Stromal cell of bone marrow (primary cell): ENCODE measurements at places on chromosomes 12 and 14.

GRCh38 chr12:48601013-48601756 lies 31.3 kb upstream of the LALBA start:
- no peak for DNase-seq

- DNase-seq: peak; percentile 91
Measured at GRCh38 chr14:59333668-59334067, 131.5 kb downstream of the GPR135 start.

DNA sequence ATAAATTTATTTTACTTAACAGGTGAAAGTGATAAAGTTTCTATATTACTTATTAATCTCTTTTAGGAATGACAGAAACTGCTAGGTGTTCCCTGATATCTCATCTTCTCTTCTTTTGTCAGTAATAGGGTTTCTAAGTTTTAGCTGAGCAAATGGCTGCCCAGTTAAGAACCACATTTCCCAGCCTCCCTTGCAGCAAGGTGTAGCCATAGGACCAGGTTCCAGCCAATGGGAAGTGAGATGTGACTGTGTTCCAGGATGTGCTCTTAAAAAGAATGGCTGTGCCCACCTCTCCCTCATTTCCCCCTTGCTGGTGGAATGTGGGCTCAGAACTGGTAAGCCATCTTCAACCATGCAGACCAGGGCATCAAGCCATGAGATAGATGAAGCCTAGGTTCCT lies 165.6 kb downstream of the HELB start:
- no peak for DNase-seq

DNA sequence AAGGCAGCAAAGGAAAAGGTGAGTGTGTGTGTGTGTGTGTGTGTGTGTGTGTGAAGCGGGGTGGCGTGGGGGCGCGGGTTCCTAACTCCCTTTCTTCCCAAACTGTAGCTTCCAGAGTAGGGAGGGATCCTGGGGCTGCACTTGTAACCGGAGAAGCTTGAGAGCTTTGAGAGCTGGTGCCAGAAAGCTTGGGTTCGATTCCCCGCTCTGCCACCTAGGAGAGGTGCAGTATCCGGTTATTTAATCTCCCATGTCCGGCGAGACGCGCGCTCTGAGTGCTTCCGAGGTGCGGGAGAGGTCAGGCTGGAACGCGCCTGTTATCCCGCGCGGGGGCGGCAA lies 7.2 kb upstream of the RACGAP1 start:
- no peak for DNase-seq

DNA sequence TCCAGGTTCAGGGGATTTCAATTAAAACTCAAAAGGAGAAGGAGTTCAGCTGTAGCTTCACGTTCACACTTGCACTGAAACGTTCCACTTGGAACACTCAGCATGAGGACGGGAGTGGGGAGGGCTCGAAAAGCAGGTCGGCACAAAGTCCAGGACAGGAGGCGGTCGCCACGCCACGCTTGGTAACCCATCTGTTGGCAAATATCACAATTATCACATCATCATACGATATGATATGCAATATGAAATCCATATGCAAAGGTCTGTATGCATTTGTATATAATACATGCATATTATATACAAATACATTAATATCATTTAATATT lies 17.2 kb downstream of the ADGRD1 start:
- DNase-seq: no peak

DNA sequence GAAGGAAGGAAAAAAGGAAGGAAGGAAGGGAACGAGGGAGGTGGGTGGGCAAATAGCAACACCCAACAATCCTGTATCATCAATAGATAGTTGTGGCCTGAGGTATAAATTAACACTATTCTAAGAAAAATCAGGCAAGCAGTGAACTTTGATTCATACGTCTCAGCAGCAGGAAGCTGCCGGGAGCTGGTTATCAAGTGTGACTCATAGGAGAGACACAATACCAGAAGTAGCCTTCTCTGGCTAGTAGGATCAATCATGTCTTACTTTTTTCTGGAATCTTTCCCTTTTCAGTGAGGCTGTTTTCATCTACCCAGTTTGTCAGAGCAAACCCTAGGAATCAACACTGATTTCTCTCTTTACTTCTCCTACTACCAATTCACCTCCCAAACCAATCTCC lies 780.5 kb downstream of the NRXN3 start:
- peak; percentile 23 for DNase-seq

DNA sequence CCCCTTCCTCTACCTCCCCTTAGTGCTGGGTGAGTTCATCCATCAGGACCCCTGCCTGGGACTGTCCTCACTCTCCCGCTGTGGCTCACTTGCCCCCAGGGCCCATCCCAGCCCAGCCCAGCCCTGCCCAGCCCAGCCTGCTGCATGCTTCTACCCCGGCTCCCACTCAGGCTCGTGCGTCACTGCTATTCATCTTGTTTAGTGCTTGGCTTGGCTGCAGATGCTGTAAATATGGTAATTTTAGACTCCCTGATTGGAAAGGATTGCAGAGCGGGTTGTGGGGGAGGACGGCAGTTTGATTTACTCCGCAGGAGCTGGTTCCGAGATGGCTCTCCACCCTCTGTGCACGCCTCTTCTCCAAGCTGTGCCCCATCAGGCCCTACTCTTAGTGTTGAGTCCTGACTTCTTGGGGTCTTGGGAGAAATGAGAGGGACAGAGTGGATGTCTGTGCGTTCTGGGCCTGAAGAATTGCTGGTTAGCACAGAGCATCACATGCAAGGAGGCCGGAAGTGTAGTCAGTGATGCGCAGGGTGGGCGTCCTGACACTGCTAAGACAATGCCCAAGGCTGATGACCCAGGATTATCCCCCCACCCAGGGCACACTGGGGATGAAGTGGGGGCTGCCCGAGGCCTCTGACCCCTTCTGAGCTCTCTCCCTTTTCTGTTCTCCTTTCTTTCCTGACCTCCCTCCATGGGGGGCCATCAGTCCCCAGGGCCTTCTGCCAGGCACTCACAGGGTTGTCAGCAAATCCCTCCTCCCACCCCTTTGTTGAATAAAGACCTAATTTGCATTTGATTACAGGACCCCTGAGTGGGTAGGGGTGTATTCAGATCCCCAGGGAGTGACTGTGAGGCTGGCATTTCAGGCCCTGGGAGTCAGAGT lies 244.4 kb downstream of the ZFP36L1 start:
- peak; percentile 98 for DNase-seq

GRCh38 chr12:59316938-59317337 lies 278.9 kb upstream of the SLC16A7 start:
- DNase-seq: no peak

- DNase-seq: no peak
Measured at GRCh38 chr14:90416720-90417119, 19.9 kb downstream of the CALM1 start.

GRCh38 chr12:47636908-47637780 lies 68.7 kb downstream of the RPAP3 start:
- no peak for DNase-seq

GRCh38 chr12:63093084-63093483 lies 57.9 kb downstream of the AVPR1A start:
- DNase-seq: no peak

DNA sequence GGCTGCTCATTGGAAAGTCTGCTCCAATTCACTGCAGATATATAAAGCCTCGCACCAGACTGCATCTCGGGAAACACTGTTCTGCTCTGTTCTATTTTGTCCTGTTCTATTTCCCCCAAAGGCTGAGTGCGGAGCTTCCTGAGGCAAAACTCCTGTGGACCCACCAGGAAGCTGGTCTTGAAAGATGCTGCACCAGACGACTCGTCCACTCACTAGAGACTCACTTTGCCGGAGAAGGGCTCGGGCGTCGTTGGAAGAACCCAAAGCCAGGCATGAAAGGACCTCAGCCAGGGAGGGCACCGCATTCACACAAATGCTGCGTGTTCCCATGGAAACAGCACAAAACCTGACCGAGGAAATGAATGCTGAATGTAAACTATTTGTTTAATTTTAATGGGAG lies 331.2 kb upstream of the SFSWAP start:
- DNase-seq: no peak

DNA sequence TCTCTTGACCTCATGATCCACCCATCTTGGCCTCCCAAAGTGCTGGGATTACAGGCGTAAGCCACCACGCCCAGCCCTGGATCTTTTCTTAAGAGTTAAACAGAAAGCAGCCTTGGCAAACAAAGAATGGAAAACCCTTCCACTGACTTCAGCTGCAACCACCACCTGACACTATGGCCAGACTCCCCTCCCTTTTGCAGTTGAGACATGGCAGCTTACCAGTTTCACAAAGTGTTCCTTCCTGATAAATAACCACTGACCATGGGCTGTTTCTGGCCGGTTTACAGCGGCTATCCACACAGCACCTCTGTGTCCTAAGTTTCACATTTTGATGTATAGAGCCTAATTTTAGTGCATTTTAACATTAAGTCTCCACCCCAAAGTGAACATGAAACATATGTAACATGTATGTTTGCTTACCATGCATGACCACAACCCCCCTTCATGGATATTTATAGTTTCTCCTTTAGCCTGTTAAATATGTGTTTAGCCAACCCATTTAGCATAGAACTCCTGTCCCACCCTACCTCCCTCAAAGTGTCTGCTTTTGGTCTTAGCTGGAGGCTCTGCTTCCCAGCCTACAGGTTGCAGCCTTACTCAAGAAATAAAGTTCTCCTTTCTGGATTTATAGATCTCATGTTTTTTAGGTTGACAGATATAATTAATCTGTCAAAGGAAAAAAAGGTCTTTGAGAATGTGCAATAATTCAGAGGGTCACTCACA lies 32.7 kb upstream of the RAB21 start:
- DNase-seq: no peak

DNA sequence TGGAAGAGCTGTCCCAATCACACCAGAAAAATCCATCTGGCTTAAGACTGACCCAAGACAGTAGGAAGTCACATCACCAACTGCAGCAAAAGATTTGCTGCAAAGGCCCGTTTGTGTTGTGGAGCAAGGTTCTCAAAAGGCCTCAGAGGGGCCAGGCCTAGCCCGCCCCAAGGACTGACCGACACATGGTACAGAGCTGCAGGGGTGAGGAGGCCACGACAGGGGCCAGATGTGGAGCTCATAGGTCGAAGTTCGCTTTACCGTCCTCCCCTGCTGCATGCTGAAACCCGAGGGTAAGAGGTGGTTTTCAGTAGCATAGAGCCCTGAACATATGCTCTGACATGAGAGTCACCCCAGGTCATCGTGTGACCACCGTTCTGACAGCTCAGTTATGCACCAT lies 35.5 kb downstream of the PLBD1 start:
- DNase-seq: no peak

DNA sequence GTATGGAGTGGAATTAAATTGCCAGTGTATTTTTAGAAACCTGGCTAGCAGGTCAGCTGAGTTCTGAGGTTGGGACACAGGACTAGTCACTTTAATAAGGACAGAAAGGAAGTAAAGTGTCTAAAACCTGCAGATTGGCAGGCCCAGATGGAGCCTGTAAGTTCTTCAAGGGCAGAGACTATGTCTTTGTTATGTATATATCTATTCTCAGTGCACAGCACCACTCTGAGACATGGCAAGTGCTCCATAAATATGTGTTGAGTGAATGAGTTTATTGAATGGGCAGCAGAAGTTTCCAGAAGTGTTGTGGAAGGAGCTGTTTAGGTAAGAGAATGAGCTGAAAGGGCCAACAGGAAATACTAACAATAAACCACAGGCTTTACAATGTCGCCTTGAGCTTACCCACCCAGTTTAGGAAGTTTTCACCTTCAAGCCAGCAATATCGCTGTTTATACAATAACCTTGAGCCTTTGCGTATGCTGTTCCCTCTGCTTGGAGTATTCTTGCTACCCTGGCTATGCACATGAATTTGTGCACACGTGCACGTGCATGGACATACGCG lies 109.5 kb upstream of the TMPO start:
- DNase-seq: no peak

GRCh38 chr12:113120670-113121370 lies 14.7 kb downstream of the RASAL1 start:
- DNase-seq: no peak

GRCh38 chr12:66516133-66516532 lies 162.7 kb downstream of the GRIP1 start:
- no peak for DNase-seq

- DNase-seq: no peak
Measured at GRCh38 chr14:71237556-71237955, 330.3 kb downstream of the PCNX1 start.

DNA sequence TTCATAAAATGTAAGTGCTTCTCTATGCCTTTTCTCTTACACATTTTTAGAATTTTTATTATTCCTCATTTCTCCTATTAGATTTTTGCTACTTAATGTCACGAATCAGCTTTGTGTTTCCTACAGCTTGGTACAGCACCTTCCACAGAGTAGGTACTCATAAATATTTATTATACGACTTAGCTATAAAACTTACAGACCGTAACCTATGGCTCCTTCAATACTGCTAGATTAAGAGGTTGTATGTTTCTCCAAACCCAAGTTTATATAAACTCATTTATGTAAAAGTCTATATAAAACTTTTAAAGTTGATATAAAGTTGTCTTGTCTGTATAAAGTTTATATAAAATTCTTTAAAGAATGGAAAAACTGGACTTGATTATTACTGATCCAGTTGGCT lies 11.5 kb downstream of the NFYB start:
- no peak for DNase-seq

DNA sequence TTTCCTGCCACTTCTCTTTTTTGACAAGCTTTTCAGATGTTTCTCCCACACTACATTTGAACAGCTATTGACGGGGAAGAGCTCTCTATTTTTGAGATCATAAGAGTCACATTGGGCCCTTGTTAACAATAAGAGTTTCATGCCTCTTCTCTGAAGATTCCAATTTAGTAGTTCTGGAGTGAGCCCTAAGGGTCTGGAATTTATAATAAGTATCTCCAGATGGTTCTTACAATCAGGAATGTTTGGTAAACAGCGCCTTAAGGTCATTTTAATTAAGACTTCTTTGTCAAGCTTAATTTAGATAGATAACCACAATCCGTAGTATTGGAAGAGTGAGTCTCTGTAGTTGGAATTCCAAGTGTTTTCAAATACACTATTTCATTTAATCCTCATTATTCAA lies 60.6 kb upstream of the HECTD1 start:
- DNase-seq: no peak
